ENCODE measurements at places on chromosomes 1 and 21. TPM values are rescaled to one million over a fixed set of nuclear protein-coding genes. Genes with fewer than 3 reads are reported as not detected.

Gene CR2
- total RNA-seq: 1.8 TPM

Gene RHCE
- 0.26 TPM for total RNA-seq

Gene ZMYND12
- total RNA-seq: 0.42 TPM

Gene FBXO2
- total RNA-seq: 28.9 TPM

Gene LHX8
- not detected for total RNA-seq

Gene KRTAP19-3
- total RNA-seq: not detected

GRCh38 chr1:209823143-209824041 lies 4.4 kb upstream of the UTP25 start:
- DNase-seq: no peak
- no peak overlapping the region for H3K4me3 ChIP-seq
- H3K36me3 ChIP-seq: no peaks in the 10 kb centered on the region
- H3K4me1 ChIP-seq: no peaks in the 10 kb centered on the region

DNA sequence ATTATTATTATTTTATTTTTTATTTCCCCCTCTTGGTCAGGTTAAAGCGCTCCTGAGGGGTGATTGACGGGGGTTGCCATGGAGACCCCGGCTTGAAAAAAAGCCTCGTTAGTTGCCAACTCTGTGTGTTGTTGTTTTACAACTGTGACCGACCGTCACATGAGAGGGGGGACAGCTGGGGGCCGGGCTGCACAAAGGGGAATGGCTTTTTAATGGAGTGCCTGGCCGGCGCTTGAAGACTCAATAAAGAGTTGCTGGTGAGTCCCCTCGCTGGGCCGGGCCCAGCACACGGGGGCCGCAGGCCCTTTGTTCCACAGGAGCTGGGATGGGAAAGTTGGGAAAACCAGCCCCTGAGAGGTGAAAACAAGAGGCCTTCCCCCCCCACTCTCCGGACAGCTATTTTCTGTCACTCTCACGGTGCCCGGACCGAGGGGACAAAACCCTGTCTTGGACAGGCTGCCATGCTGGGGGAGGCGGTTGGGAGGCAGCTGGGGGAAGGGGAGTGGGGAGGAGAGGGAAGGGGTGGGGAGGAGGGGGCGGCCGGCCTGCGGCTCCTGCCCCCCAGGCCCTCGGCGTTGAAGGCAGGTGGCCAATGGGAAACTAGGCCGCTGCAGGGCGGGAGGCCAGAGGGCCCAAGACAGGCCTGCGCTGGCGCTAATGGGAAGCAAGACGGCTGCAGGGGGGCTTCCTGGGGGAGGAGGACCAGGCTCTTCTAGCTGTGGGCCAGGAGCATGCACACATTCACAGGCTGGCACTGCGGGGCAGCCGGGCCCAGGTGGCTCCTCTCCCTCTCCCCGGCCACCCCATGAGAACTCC lies 67.6 kb downstream of the CASZ1 start:
- H3K4me1 ChIP-seq: no peaks in the 10 kb centered on the region
- H3K4me3 ChIP-seq: no peak overlapping the region
- H3K36me3 ChIP-seq: no peaks in the 10 kb centered on the region
- DNase-seq: no peak

- no peaks in the 10 kb centered on the region for H3K4me1 ChIP-seq
- DNase-seq: no peak
- no peak overlapping the region for H3K4me3 ChIP-seq
- H3K27me3 ChIP-seq: no peaks in the 10 kb centered on the region
- no peak overlapping the region for H3K27ac ChIP-seq
- H3K36me3 ChIP-seq: no peaks in the 10 kb centered on the region
These were observed 25.7 kb downstream of the ARHGEF19 start for GRCh38 chr1:16186655-16187235.

GRCh38 chr1:101154547-101154946 lies 82.3 kb upstream of the S1PR1 start:
- DNase-seq: no peak
- H3K36me3 ChIP-seq: no peaks in the 10 kb centered on the region
- H3K27ac ChIP-seq: no peak overlapping the region

DNA sequence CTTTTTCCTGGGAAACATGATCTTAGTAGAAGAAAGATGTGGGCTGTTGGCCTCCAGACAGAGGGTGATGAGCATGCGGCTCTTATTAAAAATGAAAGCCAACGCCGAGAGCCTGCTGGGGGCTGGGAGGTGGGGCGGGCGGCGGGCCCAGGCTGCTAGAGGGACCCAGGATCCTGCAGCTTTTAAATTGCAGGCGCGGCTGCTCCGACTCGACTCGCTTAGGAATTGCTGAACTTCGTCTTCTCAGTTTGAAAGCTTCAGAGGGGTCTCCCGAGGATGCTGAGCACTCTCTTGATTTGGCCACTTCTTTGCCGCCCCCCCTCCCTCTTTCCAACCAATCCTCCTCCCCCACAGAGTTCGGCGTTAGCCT lies 1.2 kb downstream of the AGPAT3 start:
- peak overlapping the region; percentile 70 for H3K4me3 ChIP-seq
- no peaks in the 10 kb centered on the region for H3K27me3 ChIP-seq
- H3K4me1 ChIP-seq: no peaks in the 10 kb centered on the region
- no peaks in the 10 kb centered on the region for H3K36me3 ChIP-seq

- no peaks in the 10 kb centered on the region for H3K36me3 ChIP-seq
- no peaks in the 10 kb centered on the region for H3K27me3 ChIP-seq
- DNase-seq: no peak
These were observed 38.7 kb downstream of the MAPKAPK2 start for GRCh38 chr1:206723462-206723804.

DNA sequence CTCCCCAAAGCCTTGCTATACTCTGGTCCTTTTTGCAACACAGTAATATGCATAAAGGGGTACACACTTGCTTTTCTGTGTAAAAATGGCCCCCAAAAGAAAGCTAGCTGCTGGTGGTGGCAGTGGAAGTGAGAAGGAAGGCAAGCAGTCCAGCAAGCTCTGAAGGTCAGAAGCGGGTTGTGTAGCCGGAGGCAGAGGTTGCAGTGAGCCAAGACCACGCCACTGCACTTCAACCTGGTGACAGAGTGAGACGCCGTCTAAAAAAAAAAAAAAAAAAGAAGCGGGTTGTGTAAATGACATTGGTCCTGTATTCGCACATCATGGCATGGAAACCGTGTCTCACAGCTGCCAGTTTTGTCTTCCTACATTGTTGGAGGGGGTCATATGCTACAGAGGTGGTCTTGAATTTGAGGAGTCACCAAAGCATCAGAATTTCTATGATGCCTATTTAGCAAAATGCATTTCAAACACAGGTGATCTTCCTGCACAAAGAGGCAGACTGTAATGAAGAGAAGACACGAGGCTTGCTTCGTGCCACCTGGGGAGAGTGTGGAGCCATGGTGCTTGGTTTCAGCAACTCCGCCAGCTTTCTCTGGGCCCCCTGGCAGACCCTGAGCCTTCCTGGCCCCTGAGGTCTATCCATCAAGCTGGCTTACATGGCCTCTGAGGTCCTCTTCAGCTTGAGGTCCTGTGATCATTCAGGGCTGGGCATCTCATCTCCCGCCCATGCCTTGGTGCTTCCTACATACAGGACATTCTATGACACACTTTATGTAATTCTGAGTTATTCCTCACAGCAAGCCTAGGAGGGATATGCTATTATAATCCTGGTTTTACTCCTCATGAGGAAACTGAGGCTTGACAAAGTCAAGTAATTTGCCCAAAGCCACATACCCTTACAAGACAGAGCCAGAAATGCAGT lies 71.0 kb downstream of the TOMM20 start:
- H3K27me3 ChIP-seq: no peaks in the 10 kb centered on the region
- H3K4me1 ChIP-seq: peaks cover 5% of the 10 kb centered on the region
- no peak overlapping the region for H3K27ac ChIP-seq
- no peaks in the 10 kb centered on the region for H3K36me3 ChIP-seq
- no peak for DNase-seq
- no peak overlapping the region for H3K4me3 ChIP-seq

DNA sequence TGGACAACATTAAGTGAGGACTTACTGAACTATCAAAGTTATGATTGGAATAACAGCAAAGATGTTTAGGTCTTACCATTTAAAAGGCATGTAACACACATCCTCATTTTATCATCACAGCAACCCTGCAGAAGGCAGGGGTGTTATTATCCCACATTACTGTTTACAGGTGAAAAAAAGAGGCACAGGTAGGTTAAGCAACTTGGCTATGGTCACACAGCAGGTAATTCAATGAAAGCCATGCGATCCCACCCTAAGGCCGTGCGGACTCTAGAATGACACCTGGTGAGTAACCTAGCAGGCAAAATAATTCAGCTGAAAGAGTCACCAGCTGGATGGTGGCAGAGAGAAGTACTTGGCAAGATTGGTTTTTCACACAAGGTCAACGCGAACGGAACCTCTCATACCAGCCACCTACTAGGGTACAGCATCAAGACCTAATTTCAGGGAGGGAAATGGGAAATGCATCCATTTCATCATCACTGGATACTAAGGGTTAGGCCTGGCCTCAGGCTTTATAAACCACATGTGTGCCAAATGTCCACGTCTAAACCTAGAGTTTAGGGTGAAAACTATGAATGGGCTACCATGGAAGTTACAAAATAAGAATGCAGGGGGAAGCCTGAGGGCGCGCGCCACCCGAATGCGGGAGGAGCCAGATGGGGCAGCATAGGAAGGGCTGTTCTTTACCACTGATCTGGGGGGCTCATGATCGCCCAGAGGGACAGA lies 85.3 kb downstream of the SLC66A1 start:
- H3K27me3 ChIP-seq: no peaks in the 10 kb centered on the region
- DNase-seq: no peak
- no peak overlapping the region for H3K4me3 ChIP-seq
- peaks cover 11% of the 10 kb centered on the region for H3K36me3 ChIP-seq

- no peak for DNase-seq
- no peaks in the 10 kb centered on the region for H3K4me1 ChIP-seq
- no peak overlapping the region for H3K4me3 ChIP-seq
- no peaks in the 10 kb centered on the region for H3K36me3 ChIP-seq
These were observed 2.6 kb downstream of the GLRX2 start for GRCh38 chr1:193102662-193103061.

GRCh38 chr1:115134231-115134630 lies 44.9 kb upstream of the TSPAN2 start:
- H3K27me3 ChIP-seq: no peaks in the 10 kb centered on the region
- DNase-seq: no peak
- H3K36me3 ChIP-seq: no peaks in the 10 kb centered on the region
- H3K4me1 ChIP-seq: no peaks in the 10 kb centered on the region
- H3K27ac ChIP-seq: no peak overlapping the region

- no peak overlapping the region for H3K4me3 ChIP-seq
- no peaks in the 10 kb centered on the region for H3K27me3 ChIP-seq
- no peak for DNase-seq
- H3K4me1 ChIP-seq: peaks cover 2% of the 10 kb centered on the region
- H3K36me3 ChIP-seq: no peaks in the 10 kb centered on the region
These were observed 40.0 kb downstream of the MEF2D start for GRCh38 chr1:156460525-156460924.

Data from H9 (cell line).